ENCODE measurements at places on chromosomes 4 and X.

DNA sequence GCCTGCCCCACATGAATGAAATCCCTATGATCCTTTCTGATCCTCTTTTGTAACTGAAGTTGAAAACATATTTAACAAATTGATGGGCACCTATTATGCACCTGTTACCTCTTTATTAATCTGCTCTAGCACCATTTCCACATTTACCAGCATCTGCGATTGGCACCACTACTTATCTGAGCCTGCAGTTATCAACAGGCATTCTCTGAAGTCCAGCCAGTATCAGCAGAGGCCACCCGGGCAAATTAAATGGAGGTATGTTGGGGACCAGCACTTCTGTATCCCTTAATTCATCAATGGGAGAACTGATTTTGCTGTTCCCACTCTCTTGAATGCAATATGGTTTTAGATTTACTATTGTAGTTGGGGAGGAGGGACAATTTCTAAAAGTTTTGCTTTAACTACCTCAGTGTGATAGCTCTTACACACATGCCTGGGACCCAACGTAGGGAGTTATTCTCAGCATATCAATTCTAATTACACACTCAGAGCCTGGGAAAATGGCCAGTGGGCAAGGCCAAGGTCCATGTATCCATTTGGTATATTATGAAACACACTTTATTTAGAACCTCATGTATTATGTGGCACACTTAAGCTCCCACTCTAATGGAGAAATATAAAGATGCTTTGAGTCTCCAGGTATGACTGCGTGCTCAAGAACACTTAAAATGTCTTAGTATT, 1927.1 kb upstream of the PCDH7 start:
- no peak for DNase-seq

- no peak for DNase-seq
Observed at GRCh38 chr4:41288254-41288653, 31.5 kb downstream of the UCHL1 start.

DNA sequence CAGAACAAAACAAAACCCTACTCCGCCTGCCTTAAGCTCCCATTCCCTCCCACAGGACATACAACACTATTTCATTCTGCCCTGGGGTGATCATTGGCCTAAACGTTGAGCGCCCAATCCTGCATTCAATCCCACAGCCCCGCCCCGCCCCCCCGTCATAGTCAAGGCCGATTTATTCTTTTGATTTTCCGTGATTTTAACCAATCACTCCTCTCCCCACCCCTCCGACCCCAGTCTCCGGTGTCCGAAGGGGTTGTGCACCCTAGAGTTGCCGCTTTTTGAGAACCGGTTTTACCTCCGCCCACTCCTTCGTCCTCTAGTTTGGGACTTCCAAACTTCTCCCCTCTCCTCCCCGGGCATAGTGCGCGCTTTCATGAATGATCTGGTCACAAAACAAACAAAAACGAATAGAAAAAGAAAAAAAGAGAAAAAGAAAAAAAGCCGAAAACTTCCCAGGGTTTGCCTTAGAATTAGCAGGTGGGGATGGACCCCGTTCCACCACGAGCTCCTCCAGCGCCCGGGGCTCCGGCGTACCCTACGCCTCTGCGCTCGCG, 446 bp upstream of the UBE2A start:
- no peak for DNase-seq

DNA sequence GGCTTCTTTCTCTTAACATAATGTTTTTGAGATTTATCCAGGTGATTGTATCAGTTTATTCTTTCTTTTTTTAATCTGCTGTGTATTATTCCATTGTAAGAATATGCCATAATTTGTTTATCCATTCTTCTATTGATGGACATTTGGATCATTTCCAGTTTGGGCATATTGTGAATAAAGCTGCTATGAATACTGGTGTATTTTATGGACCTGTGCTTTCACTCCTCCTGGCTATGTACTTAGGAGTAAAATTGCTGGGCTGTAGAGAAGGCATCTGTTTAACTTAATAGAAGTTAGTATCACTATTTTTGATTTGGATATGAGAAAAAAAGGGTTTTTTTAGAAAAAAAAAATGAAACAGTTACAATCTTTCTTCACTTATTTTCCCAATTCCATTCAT, 50.0 kb upstream of the FAM9C start:
- no peak for DNase-seq

GRCh38 chr4:79632114-79632513, 224.1 kb upstream of the GK2 start:
- no peak for DNase-seq

- DNase-seq, result no peak
Observed at GRCh38 chrX:150157291-150157690, 205.8 kb upstream of the MAMLD1 start.

DNA sequence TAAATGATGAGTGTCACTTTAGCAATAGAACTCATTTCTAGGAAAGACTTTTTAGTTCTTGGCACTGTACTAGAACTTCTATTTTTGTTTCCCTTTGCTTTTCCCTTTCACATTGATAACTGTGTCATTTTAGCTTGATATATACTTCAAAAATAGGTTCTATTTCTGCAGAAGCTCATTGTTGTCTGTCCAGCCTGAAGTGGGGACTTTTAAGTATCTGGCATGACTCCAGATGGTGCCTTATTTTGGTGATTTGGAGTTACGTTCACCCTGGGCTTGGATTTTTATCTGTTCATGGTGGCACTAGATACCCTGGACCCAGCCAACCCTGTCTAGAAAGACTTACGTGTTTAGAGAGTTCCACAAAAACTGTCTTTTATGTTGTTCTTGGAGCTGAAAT, 3.4 kb downstream of the ABHD18 start:
- DNase-seq, result no peak

GRCh38 chrX:44306356-44306755, 37.1 kb downstream of the EFHC2 start:
- no peak for DNase-seq

DNA sequence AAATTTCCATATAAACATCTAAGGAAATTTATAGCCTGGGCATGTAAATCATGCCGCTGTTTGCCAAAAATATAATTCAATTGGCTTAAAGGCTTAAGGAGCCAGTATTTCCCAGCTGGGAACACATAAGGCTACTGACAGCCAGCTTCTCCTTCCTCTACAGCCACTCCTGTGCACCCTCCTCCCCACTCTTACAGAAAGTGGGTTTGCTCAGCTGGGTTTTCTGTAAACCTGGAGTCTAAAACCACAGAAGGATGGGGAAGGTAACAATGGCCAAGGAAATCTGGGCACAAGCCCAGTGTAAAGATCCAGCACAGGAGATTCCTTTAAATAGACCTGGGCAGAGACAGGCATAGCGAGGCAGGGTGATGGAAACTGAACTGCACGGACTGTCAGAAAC, 18.5 kb downstream of the ACSL1 start:
- DNase-seq, result no peak

DNA sequence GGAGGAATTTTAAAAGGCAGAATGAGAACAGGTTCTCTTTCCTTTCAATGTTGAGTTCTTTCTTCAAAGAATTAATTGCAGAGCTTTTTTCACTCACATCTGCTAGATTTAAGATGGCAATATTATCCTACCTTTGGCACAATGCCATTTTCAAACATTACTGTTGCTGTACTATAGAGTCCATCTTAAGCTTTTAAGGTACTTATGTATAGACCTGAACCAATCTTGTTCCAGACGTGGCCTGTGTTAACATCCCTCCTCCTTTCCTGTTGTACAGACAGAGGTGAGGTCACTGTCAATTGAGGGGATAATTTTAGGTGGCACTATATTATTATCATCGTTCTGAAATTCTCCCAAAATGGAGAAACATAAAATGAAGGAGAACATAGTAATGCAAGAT, 53.0 kb upstream of the MYOZ2 start:
- no peak for DNase-seq

DNA sequence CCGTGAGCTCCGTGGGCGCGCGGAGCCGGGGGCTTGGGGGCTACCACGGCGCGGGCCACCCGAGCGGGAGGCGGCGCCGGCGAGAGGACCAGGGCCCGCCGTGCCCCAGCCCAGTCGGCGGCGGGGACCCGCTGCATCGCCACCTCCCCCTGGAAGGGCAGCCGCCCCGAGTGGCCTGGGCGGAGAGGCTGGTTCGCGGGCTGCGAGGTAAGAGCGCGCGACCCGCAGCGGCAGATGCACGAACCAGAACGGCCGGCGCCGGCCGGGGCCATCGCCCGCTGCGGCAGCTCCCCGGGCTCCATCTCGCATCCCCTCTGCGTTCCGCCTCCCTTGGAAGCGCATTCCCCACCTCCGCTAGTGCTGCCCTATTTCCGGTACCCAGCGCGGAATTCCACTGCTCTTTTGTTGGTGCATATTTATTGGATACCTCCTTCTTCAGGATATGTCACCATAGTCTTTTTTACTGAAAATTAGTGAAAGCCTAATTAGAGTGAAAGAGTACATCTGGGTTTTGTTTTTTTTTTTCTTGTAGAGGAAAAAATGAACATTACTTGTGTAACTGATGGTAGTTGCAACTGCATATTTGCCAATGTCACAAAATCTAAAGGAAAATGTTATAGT, 797 bp downstream of the PKD2 start:
- DNase-seq, result no peak

GRCh38 chr4:188372829-188373228, 233.6 kb downstream of the TRIML1 start:
- no peak for DNase-seq

- peak; percentile 47 for DNase-seq
Observed at GRCh38 chrX:9464435-9465371, at the start of gene TBL1X. TBL1X (plus strand) TSS chrX:9465058; CDS start chrX:9653587, 188,529 bp downstream.

DNA sequence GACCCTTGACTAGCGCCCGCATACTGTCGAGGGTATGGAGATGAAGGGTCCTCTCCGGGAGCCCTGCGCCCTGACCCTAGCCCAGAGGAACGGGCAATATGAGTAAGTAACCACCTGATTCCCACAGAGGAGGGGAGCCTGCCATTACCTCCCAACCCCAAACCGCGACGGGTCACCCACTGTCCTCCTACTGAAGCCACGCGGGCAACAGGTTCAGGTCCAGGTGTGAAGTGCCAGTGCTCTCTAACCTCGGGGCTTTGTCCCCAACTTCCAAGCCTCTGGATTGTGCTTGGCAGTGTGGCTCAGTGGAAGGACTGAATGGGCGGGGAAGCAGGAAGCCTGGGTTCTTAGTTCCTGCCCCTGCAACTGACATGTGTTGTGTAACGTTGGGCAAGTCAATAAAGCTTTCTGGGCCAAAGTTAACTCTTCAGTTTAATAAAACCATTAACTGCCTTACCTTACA, 694 bp downstream of the OCRL start:
- DNase-seq, result no peak

- no peak for DNase-seq
Observed at GRCh38 chr4:115575851-115576250, 462.4 kb upstream of the NDST4 start.

GRCh38 chrX:15146515-15146914, 123.4 kb downstream of the ASB9 start:
- no peak for DNase-seq

- DNase-seq, result no peak
Observed at GRCh38 chrX:119071381-119071780, 1.4 kb upstream of the CT47C1 start.

DNA sequence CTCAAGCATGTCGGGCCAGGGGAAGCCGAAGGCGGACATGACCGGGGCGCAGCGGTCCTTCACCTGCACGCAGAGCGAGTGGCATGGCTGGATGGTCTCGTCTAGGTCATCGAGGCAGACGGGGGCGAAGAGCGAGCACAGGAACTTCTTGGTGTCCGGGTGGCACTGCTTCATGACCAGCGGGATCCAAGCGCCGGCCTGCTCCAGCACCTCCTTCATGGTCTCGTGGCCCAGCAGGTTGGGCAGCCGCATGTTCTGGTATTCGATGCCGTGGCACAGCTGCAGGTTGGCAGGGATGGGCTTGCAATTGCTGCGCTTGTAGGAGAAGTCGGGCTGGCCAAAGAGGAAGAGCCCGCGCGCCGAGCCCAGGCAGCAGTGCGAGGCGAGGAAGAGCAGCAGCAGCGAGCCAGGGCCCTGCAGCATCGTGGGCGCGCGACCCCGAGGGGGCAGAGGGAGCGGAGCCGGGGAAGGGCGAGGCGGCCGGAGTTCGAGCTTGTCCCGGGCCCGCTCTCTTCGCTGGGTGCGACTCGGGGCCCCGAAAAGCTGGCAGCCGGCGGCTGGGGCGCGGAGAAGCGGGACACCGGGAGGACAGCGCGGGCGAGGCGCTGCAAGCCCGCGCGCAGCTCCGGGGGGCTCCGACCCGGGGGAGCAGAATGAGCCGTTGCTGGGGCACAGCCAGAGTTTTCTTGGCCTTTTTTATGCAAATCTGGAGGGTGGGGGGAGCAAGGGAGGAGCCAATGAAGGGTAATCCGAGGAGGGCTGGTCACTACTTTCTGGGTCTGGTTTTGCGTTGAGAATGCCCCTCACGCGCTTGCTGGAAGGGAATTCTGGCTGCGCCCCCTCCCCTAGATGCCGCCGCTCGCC, at the start of gene SFRP2:
TSS of gene SFRP2 (minus strand) at position 671 of the 864 bp plus-strand sequence. CDS start at position 423, 248 bp downstream.
- no peak for DNase-seq

- no peak for DNase-seq
Observed at GRCh38 chrX:141468940-141469339, 115.6 kb downstream of the SPANXA1 start.

DNA sequence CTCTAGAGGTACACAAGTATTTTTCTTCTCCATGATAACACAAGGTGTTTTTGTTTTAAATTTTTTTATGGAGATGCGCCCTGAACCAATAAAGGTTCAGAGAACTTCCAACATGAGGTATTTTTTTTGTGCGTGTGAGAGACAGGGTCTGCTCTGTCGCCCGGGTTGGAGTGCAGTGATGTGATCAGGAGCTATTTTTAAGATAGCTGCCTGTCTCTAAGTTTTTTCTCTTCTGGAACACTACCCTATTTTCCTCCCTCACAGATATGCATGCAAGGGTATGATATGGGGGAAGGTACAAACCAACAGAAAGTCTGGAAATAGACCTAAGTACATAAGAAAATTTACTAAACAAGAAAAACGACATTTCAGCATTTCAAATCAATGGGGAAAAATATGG, 3.0 kb downstream of the GCNA start:
- DNase-seq, result no peak

DNA sequence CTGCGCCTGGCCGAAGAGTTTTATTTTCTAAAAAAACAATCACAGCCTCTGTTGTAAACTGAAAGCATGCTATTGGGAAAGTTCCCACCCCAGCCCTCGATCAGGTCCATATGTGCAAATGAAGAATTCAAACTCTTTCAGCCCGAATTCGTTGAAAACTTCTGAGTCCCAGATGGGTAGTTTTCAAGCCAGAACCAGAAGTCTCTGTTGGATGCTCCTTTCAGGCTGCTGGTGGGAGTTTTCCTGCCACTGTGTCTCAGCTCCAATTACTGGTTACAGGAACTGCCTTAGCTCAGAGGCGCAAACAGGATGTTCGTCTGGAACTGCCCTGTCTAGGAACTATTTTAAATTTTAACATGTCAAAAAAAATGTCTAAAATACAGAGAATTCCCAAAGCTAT, 9.3 kb upstream of the ALG13 start:
- no peak for DNase-seq

DNA sequence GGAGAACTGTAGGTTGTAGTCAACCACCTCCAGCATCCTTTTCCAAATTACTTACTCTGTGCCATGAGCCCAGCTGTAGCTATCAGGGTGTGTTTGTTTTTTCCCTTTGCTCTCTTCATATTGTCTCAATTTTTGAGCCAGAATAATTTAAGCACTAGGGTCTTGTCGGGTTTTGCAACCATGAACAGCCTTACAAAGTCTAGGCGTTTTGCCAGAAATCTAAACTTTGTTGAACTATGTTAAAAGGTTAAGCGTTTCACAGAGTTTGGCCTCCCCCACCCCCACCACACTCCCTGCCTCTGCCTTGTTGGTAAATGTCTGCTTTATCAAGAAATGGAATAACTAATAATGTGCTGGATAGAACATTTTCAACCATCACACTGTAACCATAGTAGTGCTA, 190.6 kb upstream of the TTC29 start:
- no peak for DNase-seq

- DNase-seq, result no peak
Observed at GRCh38 chr4:38930204-38930603, 62.6 kb downstream of the FAM114A1 start.
